HuH-7 (cell line): ENCODE measurements at places on chromosomes 1 and 21.

DNA sequence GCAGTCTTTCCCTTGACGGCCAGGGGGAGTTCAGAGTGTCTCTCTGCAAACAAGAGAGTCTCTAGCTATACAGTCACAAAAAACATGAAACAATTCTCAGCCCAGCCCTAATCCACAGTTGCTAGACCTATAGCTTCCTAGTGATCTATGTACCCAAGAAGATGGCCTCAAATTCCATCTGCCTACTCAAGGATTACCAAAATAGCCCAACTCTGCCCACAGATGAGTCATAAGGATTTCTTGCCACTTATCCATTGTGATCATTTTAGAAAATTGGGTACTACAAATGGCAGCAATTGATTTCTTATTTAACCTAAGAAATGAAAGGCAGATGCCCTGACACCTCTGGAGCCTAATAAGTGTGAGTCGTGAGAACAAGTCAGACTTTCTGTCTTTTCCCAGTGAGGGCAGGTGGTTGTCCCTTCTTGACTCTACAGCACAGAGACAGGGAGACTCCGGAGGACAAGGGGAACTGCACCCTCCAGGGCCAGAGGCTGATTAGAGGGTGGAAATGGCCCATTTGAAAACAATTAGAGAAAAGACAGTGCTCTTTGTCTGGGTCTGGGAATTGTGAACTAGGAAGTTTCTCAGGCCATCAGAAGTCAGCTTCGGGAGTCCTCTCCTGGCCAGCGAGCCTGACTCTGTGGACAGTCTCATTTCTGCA lies 65.4 kb downstream of the ABCA4 start:
- no peak for DNase-seq

DNA sequence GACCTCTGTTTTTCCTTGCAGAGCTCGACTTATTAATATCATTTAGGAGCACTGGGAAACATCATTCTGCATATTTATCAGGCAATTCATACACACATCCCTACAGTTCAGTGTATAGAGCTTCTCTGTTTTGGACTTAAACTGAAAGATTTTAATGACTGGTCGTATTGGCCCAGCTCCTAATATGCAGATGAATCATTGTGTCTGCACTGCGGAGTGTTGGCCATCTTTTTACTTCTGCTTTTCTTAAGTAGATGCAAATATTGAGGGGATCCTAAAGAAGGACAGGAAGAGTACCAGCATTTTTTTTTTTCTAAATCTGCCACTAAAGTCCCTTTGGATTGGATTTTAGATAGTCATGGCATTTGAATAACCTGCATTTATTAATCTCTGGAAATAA lies 154.8 kb downstream of the BACH1 start:
- DNase-seq = no peak

GRCh38 chr21:44987886-44988606 lies 48.2 kb downstream of the SLX9 start:
- DNase-seq = no peak

GRCh38 chr1:208154040-208154439 lies 90.1 kb downstream of the PLXNA2 start:
- no peak for DNase-seq

DNA sequence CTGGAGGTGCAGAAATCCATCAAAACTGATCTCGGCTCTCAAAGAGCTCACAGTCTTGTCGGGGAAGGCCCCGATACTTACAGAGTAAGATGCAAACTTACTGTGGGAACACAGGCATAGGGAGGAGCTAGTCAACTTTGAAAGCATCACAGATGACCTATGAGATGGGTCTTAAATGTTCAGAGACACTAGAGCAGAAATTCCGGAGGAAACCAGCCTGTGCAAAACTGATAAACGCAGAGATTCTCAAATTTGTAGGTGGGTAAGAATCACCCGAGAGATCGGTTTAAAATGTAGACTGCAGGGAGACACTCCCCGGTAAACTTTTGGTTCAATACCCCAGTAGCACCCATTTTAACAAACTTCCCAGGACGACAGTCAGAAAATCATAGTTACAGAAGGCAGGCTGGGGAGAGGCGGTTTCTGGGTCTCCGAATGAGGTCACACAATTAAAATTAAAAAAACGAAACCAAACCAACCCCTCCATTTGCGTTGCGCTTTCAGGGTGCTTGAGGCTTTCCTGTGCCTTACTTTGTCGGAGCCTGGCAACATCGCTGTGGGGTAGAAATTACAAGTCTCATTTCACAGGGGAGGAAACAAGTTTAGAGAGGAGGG lies 755 bp upstream of the THRAP3 start:
- DNase-seq = peak; percentile 52

DNA sequence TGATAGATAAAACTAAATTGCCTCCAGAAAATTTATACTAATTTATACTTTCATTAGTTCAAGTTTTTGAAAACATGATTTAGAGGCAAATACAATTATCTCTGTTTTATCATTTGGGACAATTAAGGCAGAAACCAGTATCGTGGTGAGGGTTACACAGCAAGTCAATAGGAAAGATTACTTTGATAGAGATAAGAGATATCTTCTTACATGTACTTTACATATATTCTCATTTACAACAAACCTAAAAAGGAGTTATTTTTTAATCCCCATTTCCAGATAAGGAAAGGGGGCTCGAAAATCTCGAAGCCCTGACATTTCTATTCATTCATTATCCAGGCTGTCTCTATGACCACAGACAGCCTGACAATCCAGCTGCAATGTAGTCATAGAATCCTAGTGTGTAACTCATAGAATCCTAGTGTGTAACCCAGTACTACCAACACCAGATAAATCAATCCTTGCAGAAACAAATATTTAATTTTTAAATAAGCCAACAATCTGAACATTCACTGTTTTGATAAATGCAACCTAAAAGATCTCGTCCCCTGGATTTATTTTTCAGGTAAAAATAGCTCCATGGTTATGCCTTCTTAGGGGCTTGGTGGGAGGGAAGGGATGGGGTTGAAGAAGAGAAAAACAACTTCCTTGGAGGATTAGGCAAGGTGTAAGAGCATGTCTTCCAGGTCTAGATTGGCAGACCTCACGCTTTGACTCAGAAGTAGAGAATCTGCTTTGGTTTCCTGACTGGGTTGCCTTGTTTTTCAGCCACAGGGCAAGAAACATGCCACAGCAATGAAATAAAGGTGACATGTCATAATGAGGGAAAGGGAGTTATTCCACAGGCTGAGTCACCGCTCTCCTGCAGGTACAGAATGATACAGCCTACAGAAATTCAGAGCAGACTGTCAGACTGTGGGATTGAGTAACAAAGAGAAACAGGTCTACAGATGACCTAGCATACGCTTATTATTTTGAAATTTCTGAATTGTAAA lies 45.6 kb downstream of the IRF2BP2 start:
- DNase-seq = peak; percentile 36

- peak; percentile 61 for DNase-seq
Measured at GRCh38 chr1:53326598-53327181, 1.2 kb downstream of the LRP8 start.

GRCh38 chr1:43282220-43283195 lies 2.9 kb downstream of the C1orf210 start:
- peak; percentile 77 for DNase-seq

DNA sequence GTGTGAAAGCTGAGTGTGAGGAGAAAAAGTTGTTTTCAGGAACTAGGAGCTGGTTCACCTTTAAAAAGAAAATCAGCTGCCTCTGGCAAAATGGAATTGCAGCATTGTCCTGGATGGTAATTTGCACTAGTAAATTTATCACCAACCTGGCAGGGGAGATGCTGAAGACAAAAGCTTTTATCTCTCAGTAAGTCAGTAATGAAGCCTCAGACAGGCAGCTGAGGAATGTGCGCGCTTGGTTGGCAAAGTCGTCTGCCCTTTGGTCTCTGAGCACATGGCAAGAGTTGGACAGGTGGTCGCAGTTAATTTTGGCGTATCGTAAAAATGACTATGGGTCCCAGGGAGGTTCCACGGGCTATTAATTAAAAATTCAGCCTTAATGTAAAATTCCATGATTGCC lies 131.9 kb downstream of the BACH1 start:
- DNase-seq = no peak

DNA sequence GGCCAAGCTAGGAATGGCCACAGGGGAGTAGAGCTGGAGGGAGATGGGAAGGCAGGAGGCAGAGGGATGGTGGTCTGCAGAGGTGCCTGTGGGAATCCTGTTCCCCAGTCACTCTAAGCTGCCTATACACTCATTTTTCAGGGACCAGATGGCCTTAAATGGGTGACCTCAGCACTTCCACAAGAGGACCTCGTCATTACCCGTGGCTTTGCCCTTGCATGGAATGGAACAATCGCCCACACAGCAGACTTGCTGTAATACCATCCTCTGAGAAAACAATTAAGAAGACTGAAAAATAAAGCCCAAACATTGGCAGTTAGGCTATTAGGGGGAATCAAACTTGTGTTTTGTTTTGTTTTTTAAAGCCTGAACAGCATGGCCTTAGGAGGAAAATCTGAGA lies 12.9 kb upstream of the TNN start:
- no peak for DNase-seq

DNA sequence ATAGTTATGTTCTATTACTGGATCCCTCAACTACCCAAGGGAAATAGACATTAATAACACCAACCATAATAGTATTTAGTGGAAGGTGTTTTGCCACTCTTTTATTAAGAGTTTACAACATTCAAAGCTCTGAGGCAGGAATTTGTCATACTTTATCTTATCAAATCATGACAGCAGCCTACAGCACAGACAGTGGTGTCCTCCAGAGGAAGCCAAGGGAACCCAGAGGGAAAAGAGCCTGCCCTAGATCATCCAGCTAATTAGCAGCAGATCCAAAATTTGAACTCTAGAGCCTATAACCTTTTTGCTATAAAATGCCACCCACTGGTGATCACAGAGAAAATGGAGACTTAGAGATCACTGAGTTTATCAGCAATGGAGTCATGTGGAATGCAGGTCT lies 18.2 kb downstream of the VAV3 start:
- DNase-seq = no peak

DNA sequence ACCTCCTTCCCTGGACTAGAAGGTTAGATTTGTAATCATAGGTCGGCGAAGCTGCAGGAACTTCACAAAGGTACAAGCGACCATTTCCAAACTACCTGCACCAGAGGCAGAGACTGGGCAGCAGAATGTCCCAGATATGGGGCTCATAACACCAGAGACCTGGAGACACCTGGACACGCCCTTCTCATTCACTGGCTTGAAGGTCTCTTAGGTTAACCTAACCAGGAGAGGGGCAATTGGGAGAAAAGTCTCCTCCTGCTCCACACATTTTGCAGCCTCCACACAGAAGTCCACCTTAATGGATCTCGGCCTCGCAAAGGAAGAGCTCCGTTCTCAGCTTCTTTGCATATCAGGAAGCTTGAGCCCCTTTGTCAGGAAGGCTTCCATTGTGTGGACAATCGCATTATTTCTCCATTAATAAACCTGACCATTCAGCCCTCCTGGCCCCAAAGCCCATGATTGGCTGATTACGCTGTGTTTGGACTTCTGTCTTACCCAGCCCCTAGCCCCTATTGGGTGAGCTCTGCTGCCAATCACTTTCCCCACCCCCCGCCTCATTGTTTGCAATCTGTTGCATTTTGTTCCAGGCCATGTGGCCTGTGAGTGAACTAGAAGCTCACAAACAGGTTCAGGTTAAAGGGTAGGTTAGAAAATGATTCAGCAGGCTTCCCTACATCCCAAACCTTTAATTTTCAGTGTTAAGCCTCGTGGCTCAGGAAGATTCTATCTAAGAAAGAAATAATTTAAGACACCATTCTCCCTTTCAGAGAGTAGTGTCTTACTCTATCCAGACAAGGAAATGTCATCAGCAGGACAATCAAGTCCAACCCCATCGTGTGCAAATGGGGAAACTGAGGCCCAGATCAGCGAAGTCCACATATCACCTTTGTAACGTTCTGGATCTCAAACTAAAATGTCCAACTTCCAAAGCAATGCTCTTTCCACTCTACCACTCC lies 2.8 kb downstream of the MYCL start:
- DNase-seq = peak; percentile 97

DNA sequence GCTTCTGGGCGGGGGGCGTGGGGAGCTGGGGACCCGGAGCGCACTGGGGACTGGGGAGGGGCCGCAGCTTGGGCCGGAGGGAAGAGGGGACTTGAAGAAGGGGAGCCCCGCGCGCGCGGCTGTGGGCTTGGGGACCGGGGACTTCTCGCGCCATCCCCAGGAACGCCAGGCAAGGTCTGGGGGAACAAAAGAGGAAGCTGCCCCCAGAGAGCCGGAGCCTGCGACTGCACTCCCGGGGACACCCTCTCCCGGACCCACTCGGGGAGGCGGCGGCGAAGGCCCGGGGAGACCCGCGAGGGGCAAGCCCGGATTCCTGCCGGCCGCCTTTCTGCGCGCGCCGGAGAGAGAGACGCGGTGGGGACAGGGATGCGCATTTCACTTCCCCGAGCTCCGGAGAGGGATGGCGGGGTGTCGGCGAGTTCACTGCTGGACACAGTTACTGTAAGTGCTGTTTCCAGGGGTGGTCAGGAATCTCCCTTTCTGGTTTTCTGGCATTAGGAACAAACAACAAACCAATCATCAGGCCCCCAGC lies 732 bp downstream of the ABCG1 start:
- no peak for DNase-seq

DNA sequence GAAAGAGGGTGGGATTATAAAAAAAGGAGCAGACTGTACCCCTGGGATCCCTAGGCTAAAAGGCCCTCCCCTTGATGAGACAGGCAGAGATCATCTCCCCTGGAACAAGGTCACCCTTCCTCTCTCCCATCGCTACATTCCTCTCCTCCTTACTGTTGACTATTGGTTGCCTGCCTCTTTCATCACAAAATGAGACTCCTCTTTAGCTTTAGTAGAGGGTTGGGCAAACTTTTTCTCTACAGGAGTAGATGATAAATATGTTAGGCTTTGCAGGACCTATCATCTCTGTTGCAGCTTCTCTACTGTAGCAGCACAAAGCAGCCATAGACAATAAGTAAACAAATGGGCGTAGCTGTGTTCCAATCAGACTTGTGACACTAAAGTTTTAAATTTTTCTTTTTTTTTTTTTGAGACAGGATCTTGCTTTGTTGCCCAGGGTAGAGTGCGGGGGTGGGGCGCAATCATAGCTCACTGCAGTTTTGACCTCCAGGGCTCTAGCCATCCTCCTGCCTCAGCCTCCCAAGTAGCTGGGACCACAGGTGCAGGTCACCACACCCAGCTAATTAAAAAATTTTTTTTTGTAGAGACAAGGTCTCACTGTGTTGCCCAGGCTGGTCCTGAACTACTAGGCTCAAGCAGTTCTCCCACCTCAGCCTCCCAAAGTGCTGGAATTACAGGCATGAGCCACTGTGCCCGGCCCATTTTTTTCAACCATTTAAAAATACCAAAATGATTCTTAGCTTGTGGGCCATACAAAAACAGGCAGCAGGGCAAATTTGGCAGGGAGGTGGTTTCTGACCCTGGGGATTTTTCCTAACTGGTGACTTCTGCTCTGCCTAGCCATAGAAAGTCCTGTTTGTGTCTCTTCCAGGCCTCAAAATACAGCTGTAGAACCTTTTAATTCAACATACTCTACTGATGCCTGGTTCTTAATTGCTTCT lies 15.1 kb downstream of the MCL1 start:
- no peak for DNase-seq

GRCh38 chr1:18907917-18908845 lies 5.8 kb upstream of the ALDH4A1 start:
- no peak for DNase-seq

DNA sequence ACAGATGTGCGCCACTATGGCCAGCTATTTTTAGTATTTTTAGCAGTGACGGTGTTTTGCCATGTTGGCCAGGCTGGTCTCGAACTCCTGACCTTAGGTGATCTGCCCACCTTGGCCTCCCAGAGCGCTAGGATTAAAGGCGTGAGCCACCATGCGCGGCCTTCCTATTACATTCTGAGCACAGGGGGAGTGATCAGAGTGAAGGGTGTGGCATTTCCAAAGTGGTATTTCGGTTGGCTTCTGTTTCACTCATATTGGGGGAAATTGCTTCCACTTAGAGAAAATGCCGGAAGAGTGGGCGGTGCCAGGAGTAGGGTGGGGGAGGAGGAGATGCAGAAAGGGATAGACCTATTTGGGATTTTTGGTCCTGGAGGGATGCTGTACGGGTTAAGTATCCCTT lies 4.3 kb downstream of the PIK3CD start:
- no peak for DNase-seq
